ENCODE measurements at places on chromosomes 2 and 18.

- DNase-seq, result no peak
These were observed at the start of gene B4GALT6 for GRCh38 chr18:31684279-31685096. TSS of gene B4GALT6 (minus strand) at chr18:31684581. CDS start at chr18:31684426, 155 bp downstream.

GRCh38 chr2:41387519-41387918 lies 660.3 kb upstream of the PKDCC start:
- no peak for DNase-seq

GRCh38 chr2:37616677-37617005 lies 54.8 kb downstream of the CDC42EP3 start:
- no peak for DNase-seq

DNA sequence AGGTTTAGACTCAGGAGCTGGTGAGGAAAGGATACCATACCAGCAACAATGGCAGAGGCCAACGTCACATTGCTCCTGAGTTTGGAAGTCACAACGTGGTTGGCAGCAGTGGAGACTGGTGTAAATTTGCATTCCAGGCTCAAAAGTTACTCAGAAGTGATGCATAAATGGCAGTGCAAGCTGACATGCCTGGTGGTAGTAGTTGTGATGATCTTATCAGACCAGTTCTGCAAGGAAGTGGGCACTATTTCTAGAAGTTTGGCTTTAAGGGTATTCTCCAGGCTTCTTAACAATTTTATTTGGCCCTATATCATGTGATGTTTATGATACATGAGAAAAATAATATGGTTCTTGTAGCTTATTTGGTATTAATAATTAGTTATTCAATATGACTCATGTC lies 37.8 kb downstream of the CXCR4 start:
- DNase-seq, result no peak

DNA sequence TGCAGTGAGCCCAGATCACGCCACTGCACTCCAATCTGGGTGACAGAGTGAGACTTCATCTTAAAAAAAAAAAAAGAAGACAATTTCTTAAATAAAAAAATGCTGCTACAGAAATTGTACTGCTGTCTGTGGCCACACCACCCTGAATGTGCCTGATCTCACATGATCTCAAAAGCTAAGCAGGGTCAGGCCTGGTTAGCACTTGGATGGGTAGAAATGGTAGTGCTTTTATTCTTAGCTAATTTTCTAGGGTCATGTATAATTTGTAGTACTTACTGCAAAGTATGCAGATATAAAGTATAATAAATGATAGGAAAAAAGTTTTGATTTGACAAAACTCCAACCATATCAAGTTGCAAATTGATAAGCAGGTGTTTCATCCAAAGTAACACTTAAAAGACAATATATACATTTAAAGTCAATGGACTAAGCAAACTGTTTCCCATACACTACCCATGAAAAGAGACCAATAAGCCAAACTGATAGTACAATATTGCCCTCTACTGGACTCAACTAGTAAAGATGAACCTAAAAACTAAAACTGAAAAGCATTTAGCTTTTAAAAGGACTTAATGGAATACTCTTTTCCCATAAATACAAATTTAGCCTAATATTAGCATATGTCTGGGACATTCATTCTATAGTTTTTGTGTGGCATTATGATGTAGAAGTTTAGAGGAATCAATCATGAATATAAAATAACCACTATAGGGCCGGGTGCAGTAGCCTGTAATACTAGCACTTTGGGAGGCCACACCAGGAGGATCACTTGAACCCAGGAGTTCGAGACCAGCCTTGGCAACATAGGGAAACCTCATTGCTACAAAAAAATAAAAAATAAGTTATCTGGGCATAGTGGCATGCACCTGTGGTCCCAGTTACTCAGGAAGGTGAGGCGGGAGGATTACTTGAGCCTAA lies 18.6 kb upstream of the PEX13 start:
- no peak for DNase-seq

DNA sequence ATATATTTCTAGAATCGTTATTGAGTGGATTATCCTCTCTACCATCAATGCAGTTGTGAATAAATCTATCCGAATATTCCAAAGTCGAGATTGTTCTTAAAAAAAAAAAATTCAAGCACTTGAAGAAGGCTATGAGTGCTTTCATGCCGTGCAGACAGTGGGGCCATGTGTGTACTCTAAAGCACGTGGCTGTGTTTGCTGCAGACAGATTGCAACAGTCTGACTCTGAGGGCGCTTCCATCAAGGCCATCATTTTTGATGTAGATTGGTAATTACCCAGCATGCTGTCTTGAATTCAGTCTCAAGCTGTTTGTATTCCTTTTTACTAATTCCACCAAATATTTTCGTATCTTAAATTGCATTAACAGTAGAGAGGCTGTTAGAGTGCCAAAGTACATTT lies 325.9 kb upstream of the LINC00305 start:
- no peak for DNase-seq

- DNase-seq, result no peak
These were observed 48.7 kb downstream of the DPP4 start for GRCh38 chr2:162025121-162025911.

DNA sequence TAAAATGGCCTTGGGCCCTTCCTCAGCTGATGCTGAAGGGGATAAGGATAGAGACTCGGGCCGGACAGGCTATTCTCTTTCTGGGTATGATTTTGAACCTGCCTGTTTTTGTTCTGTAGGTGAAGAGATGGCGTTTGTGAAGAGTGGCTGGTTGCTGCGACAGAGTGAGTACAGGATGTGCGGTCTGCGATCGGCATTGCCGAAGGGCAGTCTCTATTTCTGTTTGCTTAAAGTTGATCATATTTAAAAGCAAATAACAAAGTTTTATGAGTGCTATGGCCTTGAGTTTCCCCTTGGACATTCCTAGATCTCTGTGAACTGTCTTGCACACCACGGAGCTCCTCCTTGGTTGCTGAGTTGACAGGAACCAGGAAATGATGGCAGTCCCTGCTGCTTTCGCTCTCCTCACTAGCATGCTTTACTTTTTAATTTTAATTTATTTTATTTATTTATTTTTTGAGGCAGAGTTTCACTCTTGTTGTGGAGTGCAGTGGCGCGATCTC lies 15.7 kb downstream of the PLEKHB2 start:
- DNase-seq, result no peak

DNA sequence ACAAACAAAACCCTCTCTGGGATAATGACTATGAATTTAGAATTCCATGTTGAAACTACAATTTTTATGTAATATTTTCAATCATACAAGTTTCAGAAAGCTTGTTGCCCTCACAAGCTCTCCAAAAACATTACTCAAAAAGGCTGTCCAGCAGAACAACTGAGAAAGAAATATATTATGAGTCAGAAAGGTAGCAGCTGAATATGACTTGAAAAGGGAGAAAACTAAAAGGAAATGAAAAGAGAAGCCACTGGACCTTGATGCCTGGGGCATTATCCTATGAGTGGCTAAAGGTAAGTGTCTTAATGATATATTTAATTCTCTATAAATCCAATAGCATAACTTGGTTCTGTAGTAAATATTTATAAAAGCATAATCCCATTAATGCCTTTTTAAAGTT lies 61.8 kb downstream of the NXPH2 start:
- DNase-seq, result no peak

DNA sequence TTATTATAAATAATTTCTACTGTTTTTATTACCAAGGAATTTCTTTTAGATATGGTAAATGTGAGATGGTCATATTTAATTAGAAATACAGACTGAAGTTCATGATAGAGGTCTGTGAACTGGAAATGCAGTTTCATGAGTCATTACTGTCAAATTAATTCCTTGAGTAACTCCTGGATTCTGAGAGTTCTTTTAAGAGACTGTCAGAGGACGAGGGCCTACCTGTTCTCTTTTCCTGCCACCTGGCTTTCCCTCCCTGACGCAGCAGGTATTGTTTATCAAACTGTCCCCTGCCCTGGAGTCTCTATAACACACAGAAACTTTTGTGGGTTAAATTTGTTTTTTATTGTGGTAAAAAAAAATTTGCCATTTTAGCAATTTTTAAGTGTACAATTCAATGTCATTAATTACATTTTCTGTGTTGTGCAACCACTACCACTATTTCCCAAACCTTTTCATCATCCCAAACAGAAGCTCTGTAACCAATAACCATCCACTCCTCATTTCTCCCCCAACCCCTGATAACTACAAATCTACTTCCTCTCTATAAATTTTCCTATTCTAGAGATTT lies 142.6 kb downstream of the DIS3L2 start:
- DNase-seq, result no peak

- no peak for DNase-seq
These were observed 15.9 kb downstream of the VWA3B start for GRCh38 chr2:98102878-98103277.

DNA sequence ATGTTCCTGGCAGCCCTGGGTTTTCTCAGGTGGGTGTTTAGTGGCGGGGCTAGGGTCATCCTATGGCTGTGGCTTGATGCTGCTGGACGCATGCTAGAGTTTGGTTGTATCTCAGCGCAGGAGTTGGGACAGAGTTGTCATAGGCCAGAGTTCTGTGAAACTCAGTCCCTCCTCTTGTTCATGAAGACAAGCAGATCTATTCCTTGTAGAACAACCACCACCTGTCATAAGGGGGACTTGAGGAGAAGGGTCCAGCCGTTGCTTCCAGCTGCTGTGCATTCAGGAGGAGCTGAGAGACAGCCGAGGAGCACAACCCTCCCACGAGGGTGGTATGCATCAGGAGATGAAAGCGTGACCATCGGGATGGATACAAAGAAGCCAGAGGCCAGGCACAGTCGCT lies 26.4 kb downstream of the DCDC2C start:
- DNase-seq, result no peak

- DNase-seq, result no peak
These were observed 143.5 kb downstream of the SH3RF3 start for GRCh38 chr2:109272461-109272860.

GRCh38 chr18:67068608-67069007 lies 447.9 kb downstream of the DSEL start:
- no peak for DNase-seq

DNA sequence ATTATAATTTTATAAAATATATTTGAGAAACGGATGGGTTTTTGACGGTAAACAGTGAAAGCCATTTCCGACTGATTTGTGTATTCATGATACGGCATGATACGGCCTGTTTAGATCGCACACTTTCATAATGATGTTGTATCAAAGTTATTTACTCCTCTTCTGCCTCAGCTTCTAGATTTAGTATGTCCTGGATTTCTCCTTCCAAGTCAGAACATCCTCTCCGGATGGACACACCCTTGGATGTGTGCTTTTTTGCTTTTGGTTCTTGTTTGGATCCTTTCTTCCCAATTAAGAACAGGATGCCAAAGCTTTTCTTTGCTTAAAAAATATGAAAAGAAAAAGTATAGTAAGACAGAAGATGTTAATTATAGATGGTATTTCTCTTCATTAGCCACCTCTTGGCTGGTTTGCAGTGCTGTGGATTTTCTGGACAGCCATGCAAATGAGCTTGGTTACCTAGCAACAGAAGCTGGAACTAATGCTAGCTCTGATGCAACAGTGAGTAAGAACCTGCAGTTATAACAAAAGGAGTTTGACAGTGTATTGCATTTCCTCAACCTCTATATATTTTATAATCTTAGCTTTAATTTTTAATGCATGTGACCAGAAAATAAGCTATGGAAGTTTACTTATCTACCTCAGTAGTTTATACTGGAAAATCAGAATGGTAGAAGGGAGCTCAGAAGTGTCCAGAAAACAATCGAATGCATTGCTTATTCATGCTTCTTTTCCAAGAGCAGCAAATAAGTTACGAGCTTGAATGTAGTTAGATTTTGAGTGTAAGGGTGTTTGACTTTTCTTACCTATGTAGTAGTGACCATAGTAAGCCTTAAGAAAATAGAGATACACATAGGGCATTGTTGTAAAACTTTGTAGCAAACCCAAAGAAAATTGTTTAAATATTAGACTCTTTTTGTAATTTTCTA lies 27.9 kb downstream of the RMND5A start:
- no peak for DNase-seq

DNA sequence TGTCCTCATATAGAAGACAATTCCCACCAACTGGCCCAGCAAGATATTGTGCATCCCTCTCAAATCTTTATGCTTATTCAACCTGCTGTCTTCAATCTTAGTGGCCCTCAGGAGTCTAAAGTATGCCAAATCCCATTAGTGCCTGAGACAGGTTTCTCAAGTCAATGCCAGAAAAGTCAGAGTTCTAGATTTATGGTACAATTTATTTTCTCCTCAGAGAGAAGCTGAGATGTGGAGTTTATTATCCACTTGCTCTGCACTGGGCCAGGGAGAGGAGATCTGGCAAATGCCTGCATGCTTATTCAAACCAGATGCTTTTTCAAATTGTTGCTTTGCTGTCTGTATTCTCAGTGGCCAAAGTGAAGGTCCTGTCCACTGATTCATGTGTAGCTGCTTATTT lies 825.2 kb downstream of the METTL4 start:
- DNase-seq, result no peak

DNA sequence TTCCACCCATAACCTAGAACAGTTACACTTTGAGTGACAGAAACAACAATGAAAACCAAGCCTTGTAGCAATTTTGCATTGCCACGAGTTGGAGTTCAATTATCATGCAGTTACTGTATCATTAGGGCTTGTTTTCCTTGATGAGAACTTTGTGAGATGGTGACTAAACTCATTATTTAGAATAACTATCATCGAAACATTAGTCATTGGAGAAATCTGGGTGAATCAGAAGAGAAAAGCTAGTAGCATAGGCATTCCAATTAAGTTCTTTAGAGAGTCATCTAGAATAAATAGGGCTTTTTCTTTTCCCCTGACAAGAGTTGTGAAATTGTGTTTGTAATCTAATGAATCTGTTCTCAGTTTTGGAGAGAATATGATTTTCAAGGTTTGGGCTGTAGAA lies 122.8 kb upstream of the DOCK10 start:
- no peak for DNase-seq

DNA sequence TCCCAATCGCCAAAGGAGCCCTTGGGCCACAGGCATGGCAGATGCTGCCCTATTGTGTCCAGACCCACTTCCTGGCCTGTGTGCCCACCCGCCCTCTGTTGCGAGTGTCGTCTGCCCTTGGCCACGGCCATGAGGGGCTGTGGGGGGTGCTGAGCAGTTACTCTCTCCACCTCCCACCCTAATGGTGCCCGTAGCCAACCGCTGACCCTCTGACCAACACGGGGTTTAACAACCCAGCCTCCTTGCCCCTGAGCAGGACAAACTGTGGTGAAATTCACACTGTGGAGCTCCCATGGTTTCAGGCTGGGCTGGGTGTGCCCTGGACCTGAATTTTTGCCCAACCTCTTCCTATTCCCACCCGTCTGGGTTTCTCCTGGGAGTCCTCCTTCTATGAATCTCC lies 145.7 kb upstream of the HDAC4 start:
- DNase-seq, result no peak

DNA sequence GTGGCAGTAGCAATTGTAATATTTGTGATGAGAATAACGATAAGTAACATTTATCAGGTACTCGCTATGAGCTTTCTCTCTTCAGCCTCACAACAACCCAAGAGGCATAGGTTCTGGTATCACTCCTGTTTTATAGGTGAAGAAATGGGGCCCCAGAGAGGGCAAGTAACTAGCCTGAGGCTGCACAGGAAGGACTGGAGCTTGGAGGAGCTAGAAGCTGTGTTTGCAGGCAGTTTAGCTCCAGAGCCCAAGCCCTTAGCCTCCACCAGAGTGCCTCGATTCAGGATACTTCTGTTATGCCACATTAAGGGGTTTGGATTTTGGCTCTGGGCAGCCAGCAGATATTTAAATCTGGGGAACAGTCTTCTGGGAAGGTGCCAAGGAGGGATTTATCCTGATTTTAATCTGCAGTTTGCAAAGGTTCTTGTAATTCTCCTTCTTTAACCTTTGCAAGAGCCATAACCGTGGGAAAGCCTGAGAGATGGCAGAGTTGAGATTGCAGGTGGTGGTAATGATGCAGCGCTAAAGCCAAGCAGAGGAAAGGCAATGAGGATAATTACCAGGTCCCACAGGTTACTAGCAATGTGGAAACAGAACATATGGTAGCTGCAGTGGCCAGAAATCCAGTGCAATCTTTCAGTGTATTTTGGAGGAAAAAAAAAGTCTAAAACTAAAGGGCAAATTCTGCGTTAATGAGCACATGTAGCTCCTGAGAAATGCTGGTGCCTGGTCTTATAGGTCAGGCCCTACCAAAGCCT lies 9.1 kb downstream of the MOCOS start:
- DNase-seq, result no peak

Data from activated T-cell treated with anti-CD3 and anti-CD28 coated beads, Interleukin-2, amount 50 U/mL, for 4 hours (primary cell).